ENCODE measurements at places on chromosomes 4 and X.

- DNase-seq = no peak
These were observed 28.5 kb upstream of the TMSB4X start for GRCh38 chrX:12946406-12946805.

DNA sequence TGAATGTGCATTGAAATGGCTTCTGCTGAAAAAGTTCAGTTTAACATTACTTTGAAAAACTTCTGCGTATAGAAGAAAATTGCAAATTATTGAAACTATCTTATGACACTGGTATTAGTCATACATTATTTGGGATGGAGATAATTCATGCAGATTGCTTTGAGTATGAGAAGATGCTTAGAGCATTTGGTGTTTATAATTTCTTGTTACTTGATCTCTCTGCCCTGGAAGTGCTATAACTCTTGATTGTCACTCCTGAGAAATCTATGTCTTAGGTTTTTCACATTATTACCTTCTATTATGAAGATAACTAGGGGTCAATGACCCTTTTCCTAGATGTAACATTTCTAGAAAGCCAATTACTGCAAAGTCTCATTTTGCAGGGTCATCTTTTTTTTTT lies 36.4 kb downstream of the TMEM131L start:
- no peak for DNase-seq

DNA sequence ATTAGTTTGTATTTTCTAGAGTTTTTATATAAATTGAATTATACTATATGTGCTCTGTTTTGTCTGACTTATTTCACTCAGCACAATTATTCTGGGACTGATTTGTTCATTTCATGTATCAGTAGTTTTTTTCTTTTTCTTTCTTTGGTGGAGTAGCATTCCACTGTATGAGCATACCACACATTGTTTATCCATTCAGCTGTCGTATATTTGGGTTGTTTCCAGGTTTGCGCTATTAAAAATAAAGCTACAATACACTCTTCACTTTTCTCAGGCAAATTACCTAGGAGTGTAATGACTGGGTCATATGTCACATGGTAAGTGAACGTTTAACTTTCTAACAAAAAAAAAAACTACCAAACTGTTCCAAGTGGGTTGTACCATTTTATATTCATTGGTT lies 9.6 kb upstream of the OTUD4 start:
- DNase-seq = no peak

- DNase-seq = no peak
These were observed 744.1 kb downstream of the FAM133A start for GRCh38 chrX:94418065-94418464.

GRCh38 chr4:14926368-14926767 lies 75.9 kb upstream of the CPEB2 start:
- DNase-seq = no peak

GRCh38 chr4:105619188-105619931 lies 66.9 kb downstream of the ARHGEF38 start:
- DNase-seq = no peak

GRCh38 chr4:3810111-3810680 lies 44.0 kb downstream of the ADRA2C start:
- DNase-seq = no peak

DNA sequence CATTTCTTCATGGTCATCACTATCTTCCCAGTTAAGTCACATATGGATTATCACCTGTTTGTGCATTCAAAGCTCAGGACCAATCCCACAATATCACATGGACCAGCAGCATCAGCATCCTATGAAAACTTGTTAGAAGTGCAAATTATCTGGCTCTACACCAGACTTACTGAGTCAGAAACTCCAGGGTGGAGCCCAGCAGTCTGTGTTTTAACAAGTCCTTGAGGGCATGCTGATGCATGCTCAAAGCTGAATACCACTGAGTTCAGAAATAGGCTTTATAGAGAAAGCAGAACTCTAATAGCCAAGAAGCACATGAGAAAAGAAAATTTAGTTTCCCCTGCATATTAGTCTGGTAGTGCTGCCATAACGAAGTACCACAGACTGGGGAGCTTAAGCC lies 62.4 kb upstream of the GABRQ start:
- DNase-seq = no peak

- no peak for DNase-seq
These were observed 8.0 kb downstream of the ARHGEF38 start for GRCh38 chr4:105560421-105560848.

DNA sequence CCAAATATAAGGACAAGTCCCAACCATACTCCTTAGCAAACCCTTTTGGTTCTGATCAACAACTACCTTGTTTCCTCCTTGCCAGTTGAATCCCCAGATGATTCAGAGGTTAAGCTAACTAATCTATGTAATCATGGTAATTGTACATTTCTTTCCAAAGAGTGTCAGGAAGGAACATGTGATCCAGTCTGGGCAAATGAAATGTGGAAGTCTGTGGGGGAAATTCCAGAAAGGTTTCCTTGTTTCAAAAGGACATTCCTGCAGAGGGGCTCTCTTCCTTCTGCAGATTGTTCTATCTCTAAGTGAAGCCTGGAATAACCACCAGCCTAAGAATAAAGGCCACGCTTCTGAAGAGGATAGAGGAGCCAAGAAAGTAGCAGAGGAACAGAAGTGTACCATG lies 7.0 kb downstream of the PRSS12 start:
- DNase-seq = no peak

GRCh38 chr4:144955104-144955503 lies 142.9 kb downstream of the ANAPC10 start:
- DNase-seq = no peak

Measured in stimulated activated CD4-positive, alpha-beta T cell treated with anti-CD3 and anti-CD28 coated beads, Interleukin-2, amount 100 ng/mL, for 24 hours (primary cell).